NAMALWA (cell line): ENCODE measurements at places on chromosomes 11 and 22.

- no peak for DNase-seq
Observed at GRCh38 chr11:60872961-60873524, 5.7 kb downstream of the ZP1 start.

GRCh38 chr11:96341211-96342013 lies 1.6 kb downstream of the MAML2 start:
- DNase-seq = peak; percentile 64

GRCh38 chr11:48341466-48341865 lies 16.7 kb downstream of the OR4C3 start:
- no peak for DNase-seq

- peak; percentile 48 for DNase-seq
Observed at GRCh38 chr11:118838905-118839553, 44.7 kb upstream of the CXCR5 start.
